NCI-H69 (cell line): ENCODE measurements at places on chromosomes 11 and 22.

DNA sequence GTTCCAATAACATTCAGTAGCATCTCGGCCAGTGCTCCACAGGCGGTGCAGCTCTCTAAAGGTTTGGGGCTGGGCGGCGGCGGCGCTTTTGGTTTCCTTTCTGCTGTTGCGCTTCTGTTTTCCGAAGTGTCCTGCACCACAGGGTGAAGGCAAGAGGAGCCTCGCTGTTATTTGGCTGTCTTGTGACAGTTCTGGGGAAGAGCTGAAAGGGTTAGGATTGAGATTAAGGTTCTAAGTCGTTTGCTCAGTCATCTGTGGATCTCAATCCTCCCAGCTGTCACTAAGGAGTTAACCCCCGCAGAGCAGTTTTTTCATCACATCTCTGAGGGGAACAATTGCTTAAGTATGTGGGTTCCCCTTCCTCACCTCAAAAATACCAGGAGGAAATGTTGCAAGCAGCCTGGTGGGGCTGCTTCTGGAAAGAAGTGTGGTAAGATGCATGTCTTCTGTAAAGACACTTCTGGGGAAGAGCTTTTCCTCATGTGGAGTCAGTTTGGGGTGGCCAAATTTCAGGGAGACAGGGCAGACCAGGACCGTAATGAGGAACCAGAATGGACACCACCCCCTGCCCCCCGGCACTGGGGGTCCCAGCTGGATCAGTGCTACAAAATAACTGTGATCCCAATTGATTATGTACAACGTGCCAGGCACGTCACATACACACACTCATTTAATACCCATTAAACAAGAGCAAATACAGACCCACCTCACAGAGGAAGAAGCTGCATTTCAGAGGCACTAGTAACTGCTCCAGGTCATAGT, 14.2 kb downstream of the TMEM121B start:
- DNase-seq: no peak

DNA sequence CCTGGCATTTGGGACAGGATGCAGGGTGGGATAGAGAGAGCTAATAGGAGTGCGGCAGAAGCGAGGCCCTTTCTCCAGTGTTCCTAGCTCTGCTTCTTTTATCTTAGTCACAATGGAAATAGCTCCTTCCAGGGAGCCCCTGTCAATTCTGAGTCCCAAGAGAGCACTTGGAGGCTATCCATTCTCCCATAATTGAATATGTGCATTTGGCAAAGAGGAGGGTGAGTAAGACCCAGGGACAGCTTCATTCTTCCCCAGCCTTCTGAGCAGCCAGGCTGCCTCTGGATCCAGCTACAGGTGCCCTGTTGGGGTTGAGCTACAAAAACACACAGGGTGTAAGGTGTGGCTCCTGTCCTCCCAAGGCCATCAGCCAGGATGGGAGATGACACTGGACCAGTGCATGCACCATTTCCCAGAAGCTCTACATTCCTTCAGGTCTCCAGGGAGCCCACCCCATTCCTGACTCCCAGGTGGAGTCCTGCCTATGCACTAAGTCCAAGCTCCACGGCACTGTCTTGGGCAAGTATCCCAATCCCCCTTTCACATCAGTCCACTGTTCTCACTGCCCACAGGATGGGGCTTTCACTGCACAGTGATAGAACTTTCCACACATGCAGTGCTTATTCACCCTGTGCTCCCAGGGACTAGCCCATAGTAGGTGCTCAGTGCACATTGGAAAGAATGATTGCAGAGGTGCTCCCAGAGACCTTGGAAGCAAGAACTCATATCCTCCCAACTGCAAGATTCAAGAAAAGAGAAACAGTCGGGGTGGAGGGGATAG, 6.2 kb downstream of the MS4A10 start:
- no peak for DNase-seq

DNA sequence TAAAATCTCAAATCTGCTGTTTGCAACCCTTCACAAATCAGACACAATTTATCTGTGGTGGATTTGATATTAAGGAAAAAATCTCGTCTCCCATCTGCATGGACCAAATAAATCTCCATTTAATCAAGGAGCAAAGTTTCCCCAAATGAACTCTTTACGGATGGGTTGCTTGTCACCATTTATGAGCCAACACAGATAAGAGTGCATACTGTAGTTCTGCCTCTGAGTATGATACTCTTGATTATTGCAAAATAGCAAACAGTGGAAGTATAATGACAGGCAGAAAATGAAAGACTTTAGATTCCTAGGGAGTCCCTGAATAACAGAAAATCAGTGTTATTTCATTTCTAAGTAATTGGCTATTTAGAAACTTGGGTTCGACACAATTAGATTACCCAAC, 1395.9 kb downstream of the FAM181B start:
- no peak for DNase-seq

DNA sequence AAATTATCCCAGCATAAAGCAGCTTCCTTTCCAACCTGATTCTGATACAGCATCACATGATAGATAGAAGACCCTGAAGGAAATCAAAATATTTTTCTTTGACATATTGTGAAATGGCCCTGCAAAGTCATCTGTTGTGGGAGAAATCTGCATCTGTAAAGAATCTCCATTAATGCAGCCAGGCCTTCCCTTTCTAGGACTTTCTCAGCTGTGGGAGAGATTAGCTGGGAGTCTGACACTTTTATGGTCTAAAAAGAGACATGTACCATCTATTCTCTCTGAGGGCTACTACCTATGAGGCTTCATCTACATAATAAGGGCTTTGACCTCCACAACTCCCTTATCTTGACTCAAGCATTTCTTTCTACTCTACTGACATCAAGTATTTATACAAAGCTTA, 238.1 kb downstream of the SWAP70 start:
- no peak for DNase-seq
